ENCODE measurements at places on chromosomes 5 and 9. TPM values are rescaled to one million over a fixed set of nuclear protein-coding genes. Genes with fewer than 3 reads are reported as not detected.

- peak; percentile 3 for ATAC-seq
Observed at GRCh38 chr9:111897601-111898137, 1.1 kb downstream of the UGCG start.

FREM1 gene
- 0.20 TPM for total RNA-seq

GRCh38 chr9:122133263-122133983 is 26.2 kb downstream of the NDUFA8 start:
- peak; percentile 17 for ATAC-seq

GRCh38 chr5:133015466-133015865 is 10.9 kb downstream of the ZCCHC10 start:
- no peak for ATAC-seq

GRCh38 chr9:89743216-89743572 is 138.4 kb downstream of the GADD45G start:
- ATAC-seq, result no peak

TAF11L14 gene
- not detected for total RNA-seq
